ENCODE measurements at places on chromosomes 5 and 9. TPM values are rescaled to one million over a fixed set of nuclear protein-coding genes. Genes with fewer than 3 reads are reported as not detected.

Gene PCDHGC5
- 1.1 TPM for total RNA-seq

DNA sequence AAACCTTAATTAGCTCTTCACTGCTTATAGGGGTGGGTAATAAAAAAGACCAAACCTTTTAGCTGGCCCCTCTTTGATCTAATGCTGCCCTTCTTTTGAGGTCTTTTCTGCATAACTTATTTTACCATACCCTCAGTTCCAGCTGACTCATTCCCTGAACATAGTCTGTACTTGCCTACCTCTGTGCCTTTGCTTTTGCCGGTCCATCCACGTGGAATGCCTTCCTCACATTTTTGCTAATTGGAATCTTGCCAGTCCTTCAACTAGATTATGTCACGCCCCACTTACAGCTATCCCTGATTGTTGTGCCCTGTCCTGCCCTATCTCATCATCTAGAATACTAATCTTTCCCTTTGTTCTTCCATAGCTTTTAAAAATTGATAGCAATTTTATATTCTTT, 44.2 kb downstream of the FAF2 start:
- DNase-seq = no peak

DNA sequence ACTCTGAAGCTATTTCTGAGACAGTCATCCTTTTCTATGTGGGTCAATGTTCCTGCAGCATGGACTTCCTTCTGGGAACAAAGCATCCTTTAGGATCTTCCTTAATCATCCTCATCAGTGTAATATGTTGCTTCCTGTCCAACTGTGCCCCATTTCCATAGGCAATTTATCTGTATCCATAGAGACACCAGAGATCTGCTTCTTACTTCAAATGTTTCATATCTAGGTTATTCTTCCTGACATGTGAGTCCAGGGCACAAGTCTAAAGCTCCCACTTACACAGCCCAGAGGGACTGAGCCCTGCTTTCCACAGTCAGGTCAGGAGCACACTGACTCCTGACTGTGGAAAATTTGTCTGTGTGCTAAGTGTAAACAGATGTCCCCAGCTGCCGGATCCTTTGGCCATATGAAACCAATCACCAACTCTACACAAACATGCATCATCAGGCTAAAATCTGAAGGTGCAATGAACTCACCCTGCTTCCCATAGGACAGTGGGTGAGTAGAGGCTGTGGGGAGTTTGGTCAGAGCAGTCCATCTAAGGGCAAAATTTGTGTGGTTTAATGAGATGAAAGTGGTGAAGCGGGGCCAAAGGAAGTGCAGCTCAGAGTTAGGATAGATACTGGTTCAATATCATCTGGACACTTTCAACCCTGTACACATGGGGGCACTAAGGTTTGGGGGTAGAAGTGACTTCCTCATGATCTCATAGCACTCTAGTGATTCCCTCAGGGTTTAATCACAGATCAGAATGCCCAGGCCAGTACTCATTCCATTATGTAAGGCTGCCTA, 85.2 kb upstream of the TNC start:
- DNase-seq = peak; percentile 99

- no peak for DNase-seq
Observed at GRCh38 chr5:110106750-110107149, 417.0 kb downstream of the MAN2A1 start.

GRCh38 chr9:107742531-107743309, 253.2 kb upstream of the KLF4 start:
- no peak for DNase-seq

- no peak for DNase-seq
Observed at GRCh38 chr5:78327761-78328510, 32.5 kb upstream of the SCAMP1 start.

DNA sequence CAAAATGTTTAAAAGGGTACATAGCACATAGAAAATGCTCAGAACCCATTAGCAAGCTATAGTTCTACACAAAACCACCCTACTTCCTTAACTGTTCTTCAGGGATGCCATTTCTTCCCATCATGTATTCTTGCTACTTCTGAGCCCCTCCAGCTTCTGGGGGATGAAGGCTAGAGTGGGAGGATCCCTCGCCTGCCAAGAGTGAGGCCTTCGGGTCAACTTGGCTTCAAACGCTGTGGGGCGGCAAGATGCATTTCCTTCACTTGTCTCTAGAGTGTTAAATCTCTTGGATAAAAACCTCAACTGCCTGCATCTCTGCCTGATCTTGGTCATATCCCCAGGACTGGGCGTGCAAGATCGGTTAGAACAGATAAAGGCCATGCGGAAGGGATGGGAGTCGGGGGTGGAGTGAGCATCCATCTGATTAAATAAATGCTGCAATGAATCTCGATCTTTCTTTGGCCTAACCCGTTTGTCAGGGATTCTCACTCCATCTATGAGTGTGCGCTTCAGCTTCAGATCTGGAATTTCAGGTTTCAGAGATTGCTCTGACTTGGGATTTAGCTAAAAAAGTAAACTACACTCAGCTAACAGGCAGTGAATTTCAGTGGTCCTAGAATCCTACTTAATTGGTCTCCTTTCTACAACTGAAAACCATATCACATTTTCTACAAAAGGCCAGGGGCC, 118.0 kb upstream of the PANK3 start:
- no peak for DNase-seq

- no peak for DNase-seq
Observed at GRCh38 chr5:80662108-80662507, 7.3 kb upstream of the DHFR start.

Gene FST
- total RNA-seq = 1.6 TPM

Gene TAF11L10
- not detected for total RNA-seq

DNA sequence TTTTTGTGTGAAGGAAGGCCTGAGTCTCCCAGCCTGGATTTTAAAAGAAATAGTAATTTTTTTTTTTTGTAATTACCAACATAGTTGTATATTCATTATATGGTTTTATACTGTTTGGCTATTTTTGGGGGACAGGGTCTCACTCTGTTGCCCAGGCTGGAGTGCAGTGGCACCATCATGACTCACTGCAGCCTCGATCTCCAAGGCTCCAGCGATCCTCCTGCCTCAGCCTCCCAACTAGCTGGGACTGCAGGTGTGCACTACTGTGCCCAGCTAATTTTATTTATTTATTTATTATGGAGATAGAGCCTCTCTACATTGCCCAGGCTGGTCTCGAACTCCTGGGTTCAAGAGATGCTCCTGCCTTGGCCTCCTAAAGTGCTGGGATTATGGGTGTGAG, 5.1 kb downstream of the LRRC8A start:
- no peak for DNase-seq

Gene POU5F2
- 0.24 TPM for total RNA-seq

DNA sequence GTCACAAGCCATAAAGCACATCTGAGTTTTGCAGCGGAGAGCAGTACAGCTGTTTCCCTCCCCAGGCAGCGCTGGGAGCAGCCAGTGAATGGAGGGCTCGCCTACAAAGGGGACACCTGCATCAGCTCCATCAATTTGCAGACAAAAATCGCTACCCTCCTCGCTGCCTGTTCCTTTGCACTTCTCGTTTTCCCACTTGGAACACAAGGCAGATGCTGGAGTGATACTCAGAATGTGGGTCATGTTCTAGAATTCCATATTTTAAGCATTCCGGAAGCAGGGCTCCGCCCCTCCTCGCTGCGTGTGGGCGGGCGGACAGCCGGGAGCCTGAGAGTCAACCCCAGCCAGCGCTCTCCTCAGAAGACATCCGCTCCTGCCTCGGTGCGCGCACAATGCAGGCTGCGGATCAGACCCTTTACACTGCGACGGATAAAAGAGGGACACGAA, 92.1 kb downstream of the LMNB1 start:
- no peak for DNase-seq

Gene RUSC2
- 6.4 TPM for total RNA-seq

All from RPMI7951 (cell line).